ENCODE measurements at places on chromosomes 4 and X. TPM values are rescaled to one million over a fixed set of nuclear protein-coding genes. Genes with fewer than 3 reads are reported as not detected.
A peak's percentile ranks its signal among the peaks of the same experiment; 100 is the strongest.

- no peak for DNase-seq
These were observed 95.9 kb upstream of the STX18 start for GRCh38 chr4:4637710-4638109.

The ADH7 gene
- total RNA-seq, result not detected

- no peak for DNase-seq
These were observed 14.6 kb upstream of the IL13RA2 start for GRCh38 chrX:115031989-115032388.

GRCh38 chr4:38735870-38736269 lies 46.9 kb downstream of the TLR10 start:
- no peak for DNase-seq

The MTM1 gene
- 18.8 TPM for total RNA-seq

The TCEAL9 gene
- 118 TPM for total RNA-seq

- DNase-seq, result no peak
These were observed 27.7 kb downstream of the CHST7 start for GRCh38 chrX:46601283-46601682.

GRCh38 chr4:15423285-15423711 lies 4.5 kb upstream of the C1QTNF7 start:
- no peak for DNase-seq

DNA sequence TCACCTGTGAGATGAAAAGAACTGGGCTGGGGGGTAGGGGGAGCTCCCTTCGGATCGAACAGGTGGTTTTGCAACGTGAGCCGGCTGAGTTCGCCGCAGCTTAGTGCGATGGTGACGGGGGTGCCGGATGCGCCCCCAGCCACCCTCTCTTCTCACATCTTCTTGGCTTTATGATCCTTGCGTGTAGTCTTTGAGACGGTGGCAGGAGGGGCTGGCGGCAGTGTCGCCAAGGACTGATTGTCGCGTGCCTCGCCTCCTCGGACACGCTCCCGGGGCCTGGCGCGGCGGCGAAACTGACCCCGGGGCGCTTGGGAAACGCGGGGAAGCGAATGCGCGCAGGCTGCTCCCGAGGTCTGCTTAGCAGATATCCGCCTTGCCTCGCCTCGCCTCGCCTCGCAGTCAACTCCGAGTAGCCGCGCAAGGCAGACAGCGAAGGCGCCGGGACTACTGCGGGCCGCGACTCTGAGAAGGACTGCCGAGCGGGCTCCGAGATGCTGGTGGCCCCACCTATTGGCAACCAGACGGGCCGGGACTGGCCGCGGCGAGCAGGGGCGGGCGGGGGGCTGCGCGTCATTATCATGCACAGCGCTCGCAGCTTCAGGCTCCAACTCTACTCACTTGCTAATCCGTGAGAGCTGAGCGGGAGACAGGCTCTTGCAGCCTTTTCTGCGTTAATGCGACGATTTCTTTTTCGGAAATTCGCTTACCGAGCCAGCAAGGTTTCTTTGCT lies 1.5 kb downstream of the GRID2 start:
- DNase-seq, result no peak

- no peak for DNase-seq
These were observed 817.3 kb downstream of the TRIML1 start for GRCh38 chr4:188956566-188956965.

The RTL9 gene
- total RNA-seq, result 0.07 TPM

The CXCL3 gene
- total RNA-seq, result 11.9 TPM

GRCh38 chrX:19403696-19404095 lies 60.0 kb downstream of the PDHA1 start:
- no peak for DNase-seq

The SRPK3 gene
- 9.5 TPM for total RNA-seq

DNA sequence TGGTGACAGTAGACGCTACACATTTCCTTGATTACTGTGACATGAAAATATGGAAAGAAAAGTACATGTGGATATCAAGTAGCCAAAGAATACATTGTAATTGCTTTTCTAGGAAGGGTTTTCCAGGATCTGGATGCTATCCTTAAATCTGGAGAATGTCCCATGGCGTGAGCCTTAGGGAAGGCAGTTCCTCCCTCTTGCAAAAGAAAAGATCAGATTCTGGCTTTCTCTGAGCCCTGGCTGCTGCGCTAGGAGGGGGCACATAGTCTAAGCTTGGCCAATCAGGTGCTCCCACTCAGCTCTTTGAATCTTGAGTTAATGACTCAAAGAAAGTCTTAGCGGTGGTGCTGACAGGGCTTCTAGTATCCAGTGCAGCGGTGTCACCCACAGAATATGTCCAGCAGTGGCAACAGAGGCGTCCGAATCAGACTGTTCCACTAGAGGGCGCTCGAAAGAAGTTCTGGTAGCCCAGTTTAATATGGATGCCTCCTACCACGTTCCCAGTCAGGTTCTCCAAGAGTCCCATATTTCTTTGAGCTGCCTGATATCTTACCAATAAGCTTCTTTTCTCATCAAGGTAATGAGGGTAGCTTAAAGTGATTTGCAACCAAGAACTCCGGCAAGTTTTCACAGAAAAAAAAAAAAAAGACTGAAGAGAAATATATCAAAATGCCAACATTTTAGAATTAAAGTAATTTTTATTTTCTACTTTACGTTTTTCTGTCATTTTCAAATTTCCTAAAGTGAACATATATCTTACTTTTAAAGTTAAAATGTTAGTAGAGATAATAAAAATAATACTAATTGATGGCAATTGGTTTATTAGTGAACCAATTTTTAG lies 213.4 kb upstream of the S100G start:
- DNase-seq, result peak; percentile 33

DNA sequence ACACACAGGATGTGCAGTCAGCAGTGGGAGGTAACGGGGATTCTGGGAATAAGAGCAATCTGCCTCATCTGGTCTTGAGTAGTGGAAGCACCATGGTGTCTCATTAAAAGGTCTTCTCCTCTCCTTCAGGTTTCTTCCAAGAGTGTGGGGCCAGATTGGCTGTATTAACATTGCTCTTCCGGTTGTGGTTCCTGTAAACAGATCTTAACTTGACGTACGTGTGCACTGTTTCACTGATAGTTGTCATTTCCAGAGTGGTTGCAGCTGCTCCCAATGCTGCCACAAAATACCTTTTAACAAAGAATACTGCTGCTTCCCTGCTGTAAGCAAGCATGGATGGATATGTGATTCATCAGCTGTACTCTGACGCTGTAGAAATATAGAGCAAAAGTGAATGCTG lies 1443.4 kb upstream of the TENM3 start:
- no peak for DNase-seq

DNA sequence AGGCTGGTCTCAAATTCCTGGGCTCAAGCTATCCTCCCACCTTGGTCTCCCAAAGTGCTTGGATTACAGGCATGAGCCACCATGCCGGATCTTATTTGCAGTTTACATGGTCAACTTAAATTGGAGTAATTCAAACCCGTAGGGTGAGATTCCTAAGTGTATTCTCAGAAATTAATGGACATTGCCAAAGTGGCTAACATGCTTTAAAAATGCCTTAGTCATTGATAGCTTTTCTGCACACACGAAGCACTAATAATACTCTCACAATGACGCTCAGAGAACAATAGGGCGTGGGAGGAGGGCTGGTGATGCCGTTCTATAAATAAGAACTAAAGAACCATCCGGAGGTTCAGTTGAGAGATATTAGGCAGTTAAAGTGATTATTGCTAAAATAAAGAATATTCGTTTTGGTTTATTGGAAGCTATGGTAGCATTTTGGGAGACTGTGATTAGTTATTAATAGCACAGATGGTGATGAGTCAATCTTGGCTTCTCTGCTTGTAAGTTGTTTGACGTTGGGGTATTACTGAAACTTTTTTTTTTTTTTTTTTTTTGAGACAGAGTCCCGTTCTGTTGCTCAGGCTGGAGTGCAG lies 79.1 kb downstream of the TRAPPC11 start:
- no peak for DNase-seq

DNA sequence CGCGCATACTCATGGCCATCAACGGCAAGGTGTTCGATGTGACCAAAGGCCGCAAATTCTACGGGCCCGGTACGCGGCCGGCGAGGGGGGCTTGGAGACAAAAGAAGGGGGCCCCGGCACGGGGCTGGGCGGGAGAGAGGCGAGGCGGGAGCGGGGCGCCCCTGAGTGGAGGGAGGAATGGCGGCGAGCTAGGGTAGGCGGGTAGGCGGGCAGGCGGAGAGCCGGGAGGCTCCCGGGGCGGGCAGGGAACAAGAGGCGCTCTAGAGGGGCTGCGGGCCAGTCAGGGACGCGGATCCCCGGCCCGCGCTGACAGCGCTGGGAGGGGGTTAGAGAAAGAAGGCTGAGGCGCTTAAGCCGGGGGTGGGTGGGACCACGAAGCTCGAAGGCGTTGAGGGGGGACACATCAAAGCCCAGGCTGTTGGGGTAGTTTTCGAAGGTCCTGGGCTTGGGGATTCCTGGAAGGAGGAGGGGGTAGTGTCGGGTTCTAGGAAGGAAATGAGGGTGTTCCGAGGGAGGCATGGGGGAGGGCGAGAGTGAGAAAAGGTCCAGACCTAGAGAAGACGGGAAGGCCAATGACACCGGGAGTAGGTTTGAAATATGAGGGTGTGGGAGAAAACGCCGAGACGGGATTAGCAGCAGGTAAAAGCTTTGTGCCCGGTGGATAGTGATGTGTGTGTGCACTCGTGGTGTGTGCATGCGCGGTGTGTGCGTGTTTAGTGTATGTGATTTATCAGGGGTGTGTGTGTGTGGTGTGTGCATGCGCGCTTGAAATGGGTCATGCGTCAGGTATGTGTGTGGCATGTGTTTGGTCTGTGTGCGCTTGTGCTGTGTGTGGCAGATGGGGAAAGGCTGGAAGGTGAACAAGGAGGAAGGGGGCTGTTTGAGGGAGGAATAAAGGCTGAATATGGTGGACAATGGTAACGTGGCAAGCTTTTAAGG lies 807 bp downstream of the PGRMC1 start:
- no peak for DNase-seq

- no peak for DNase-seq
These were observed 391.0 kb upstream of the DIPK2B start for GRCh38 chrX:45591650-45592049.

DNA sequence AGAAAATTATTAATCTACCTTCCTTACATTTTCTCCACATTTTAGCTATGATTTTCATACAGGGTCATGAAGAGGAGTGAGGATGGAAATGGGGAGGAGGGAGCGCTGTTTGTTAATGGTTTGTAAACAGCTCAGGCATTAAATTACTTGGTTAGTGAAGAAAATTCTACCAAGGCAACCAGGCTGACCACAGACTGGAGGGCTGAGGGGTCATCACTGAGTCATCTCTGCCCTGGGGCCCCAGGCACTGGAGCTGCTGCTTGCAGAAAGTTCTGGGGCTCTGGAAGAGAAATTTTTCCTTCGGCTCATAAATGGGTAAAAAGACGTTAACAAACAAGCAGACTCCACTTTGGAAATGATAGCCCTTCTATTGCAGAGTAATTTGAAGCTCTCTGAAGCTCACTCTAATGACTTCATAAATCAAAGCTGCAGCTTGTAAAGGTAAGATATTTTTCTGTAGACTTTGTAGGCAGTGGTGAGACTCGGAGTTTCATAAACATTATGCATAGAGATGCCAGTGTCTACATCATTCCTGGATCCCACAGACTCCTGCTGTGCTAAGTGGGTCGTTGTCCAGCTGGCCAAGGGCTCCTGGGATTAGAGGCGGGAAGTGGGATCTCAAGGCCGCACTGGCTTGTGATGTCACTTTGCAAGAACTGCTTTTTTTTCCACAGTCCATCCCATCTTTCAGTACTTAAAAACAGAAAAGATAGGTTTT lies 159.6 kb downstream of the PTTG2 start:
- DNase-seq, result no peak

The SLC16A2 gene
- total RNA-seq, result 11.6 TPM

DNA sequence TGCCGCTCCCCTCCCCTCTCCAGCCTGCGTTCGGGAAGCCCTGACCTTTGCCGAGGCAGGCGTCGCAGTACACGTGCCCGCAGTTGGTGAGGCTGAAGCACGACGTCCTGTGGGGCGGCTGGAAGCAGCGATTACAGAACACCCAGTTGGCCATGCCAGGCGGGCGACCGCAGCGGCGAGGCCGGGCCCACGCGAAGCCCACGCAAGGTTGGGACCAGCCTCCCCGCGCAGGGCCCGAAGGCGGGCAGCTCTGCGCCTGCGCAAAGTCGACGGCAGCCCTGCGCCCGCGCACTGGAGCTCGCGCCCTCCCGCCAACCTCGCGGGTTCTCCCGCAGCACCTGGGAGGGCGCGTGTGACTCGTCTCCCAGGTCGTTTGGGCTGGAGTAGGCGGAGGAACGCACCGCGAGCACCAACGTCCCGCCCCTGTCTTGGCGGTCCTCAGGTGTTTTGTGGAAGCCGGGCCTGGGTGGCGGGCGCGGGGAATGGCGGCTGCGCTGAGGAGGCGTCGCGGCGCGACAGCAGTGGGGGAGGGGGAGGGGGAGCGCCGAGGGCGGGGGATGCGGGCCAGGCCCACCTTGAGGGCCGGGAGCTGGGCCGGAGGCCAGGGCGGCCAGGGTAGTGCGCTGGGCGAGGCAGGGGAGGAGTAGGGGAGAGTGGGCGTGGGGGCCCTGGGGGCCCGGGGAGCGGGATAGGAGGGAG lies at the start of gene RNF212:
Gene RNF212, minus strand, starts transcription at position 254 of the 699 bp plus-strand sequence. Its CDS starts 100 bp downstream, at position 154.
- DNase-seq, result no peak

The GLUD2 gene
- 0.27 TPM for total RNA-seq

GRCh38 chr4:24768006-24768405 lies 27.4 kb upstream of the SOD3 start:
- DNase-seq, result no peak

GRCh38 chr4:88398381-88398780 lies 19.7 kb downstream of the HERC6 start:
- DNase-seq, result no peak

DNA sequence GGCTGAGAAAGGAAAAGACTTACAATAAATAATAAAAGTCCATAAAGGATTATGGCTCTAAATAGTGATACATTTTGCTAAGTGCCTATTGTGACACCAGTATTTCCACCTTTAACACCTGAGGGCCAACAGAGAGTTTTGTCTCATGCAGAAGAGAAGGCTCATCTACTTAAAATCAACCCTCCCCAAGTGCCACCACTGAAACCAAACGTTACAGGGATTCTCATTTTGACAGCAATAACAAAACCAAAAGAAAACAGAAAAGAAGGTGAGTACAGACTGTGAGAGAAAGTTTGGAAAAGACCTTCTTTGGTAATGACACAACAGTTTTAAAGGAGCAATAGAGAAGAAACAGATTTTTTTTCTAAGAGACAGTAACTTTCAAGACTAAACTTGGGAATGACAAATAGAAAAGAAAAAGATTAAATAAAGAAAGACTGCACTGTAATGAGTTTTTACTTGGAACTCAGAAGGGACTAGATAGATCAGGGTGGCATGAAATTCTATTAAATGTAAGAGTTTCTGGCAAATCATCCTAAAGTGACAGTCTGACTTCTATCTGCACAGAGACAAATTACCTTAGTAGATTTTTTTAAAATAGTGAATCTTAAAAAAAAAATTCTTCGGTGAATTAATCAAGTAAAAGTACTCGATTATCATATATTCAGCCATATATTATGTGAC lies 109.7 kb downstream of the ZNF827 start:
- DNase-seq, result no peak

All from thoracic aorta (tissue), 2 donors.